ENCODE measurements at places on chromosomes 6 and 20. TPM values are rescaled to one million over a fixed set of nuclear protein-coding genes. Genes with fewer than 3 reads are reported as not detected.

HMGCLL1 gene
- total RNA-seq = 0.28 TPM

SLC17A9 gene
- 7.9 TPM for total RNA-seq

ZSCAN16 gene
- 3.1 TPM for total RNA-seq

EDN3 gene
- total RNA-seq = not detected

FIG4 gene
- total RNA-seq = 23.7 TPM

C6orf118 gene
- total RNA-seq = not detected

HSD17B8 gene
- total RNA-seq = 9.0 TPM

VSX1 gene
- not detected for total RNA-seq

OLIG3 gene
- not detected for total RNA-seq

MEI4 gene
- not detected for total RNA-seq

PRND gene
- total RNA-seq = not detected

CYP39A1 gene
- under 0.01 TPM for total RNA-seq

SMLR1 gene
- 0.19 TPM for total RNA-seq

OSER1 gene
- total RNA-seq = 49.7 TPM

PCSK2 gene
- total RNA-seq = not detected

HNF4A gene
- 0.19 TPM for total RNA-seq

TNF gene
- not detected for total RNA-seq

NT5E gene
- total RNA-seq = 306 TPM

ZC3H12D gene
- total RNA-seq = under 0.01 TPM

LGSN gene
- under 0.01 TPM for total RNA-seq

HAO1 gene
- not detected for total RNA-seq

BPIFB4 gene
- total RNA-seq = not detected

PI3 gene
- not detected for total RNA-seq

ASXL1 gene
- total RNA-seq = 35.5 TPM

OPN5 gene
- not detected for total RNA-seq

LTB gene
- 0.28 TPM for total RNA-seq

GSTA2 gene
- not detected for total RNA-seq

KCNB1 gene
- total RNA-seq = under 0.01 TPM

ISM1 gene
- total RNA-seq = not detected

KHDC1L gene
- total RNA-seq = not detected
